ENCODE measurements at places on chromosomes 5 and 9.

- DNase-seq: no peak
Observed at GRCh38 chr5:103327451-103327850, 68.9 kb downstream of the MACIR start.

DNA sequence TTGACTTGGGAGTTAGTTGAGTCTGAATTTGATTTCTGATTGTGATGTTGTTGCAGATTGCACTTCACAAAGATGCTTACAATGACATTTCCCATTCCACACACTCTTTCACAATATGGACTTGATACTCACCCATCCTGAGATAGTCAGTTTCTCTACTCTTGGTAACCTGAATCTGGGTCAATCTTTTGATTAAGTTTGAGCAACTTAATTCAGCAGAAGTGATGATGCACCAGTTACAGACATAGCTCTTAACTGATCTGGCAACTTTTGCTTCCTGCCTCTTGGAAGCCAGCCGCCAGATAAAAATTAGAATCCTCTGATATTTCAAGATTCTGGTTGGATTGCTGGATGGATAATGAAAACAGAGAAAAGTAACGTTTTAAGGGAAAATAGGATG, 79.7 kb upstream of the OSMR start:
- no peak for DNase-seq

DNA sequence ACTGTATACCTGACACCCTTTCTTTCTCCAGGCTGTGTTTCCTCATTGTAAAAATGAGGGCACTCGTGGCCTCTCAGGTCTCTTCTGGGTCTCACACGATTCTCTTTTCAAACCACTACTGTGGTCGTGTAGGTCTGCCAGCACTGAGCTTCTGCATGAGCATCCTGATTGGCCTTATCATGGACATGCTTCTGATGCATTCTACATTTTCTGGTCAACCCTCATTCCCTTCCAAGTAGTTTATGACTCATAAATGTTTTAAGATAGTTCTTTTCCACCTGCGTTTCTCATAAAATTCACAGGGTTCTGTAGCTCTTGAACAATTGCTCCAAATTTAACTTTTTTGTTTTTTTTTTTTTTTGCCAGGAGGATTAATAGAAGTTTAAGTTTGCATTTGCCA, 294.8 kb downstream of the KCTD16 start:
- DNase-seq: no peak

- no peak for DNase-seq
Observed at GRCh38 chr9:109926421-109926869, 146.4 kb downstream of the PALM2AKAP2 start.

- DNase-seq: no peak
Observed at GRCh38 chr9:127915801-127916719, 781 bp downstream of the ST6GALNAC4 start.

DNA sequence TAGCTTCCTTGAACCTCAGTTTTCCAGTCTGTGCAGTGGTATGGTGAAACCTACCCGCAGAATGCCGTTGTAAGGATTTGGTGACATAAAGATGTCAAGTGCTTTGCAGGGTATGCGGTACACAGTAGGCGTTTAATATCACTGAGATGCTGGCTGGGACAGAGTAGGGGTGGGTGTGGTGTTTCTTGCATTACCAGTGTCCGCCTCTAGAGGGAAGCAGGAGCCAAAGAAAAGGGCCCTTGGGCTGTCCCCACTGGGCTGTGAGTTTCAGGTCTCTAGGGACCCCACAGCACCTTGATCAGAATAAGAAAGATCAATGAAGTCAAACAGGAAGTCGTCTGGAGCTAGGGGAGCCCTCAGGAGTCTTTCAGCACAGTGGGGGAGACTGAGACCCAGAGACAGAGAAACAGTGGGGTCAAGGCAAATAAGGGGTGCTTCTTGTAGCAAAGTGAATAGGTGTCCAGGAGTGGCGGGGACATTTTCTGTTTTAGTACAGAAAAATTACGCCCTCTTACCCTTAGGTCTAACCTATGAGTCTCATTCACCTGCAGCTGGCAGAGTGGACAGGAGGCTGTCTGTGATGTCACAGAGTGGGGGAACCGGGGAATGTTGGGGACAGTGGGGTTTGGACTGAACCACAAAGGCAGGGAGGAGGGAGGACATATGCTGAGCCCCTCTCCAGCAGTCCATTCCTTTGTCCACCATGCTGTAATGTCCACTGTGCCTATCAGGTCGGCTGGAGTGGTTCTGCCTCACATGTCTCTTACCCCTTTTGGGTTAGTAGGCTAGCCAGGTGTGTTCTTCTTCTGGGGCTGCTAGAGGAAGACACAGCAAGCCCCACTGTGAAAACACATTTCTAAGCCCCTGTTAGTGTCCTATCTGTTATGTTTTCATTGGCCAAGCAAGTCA, 4.7 kb upstream of the TEX53 start:
- DNase-seq: no peak

GRCh38 chr9:16626577-16627130, 243.8 kb downstream of the BNC2 start:
- DNase-seq: no peak

DNA sequence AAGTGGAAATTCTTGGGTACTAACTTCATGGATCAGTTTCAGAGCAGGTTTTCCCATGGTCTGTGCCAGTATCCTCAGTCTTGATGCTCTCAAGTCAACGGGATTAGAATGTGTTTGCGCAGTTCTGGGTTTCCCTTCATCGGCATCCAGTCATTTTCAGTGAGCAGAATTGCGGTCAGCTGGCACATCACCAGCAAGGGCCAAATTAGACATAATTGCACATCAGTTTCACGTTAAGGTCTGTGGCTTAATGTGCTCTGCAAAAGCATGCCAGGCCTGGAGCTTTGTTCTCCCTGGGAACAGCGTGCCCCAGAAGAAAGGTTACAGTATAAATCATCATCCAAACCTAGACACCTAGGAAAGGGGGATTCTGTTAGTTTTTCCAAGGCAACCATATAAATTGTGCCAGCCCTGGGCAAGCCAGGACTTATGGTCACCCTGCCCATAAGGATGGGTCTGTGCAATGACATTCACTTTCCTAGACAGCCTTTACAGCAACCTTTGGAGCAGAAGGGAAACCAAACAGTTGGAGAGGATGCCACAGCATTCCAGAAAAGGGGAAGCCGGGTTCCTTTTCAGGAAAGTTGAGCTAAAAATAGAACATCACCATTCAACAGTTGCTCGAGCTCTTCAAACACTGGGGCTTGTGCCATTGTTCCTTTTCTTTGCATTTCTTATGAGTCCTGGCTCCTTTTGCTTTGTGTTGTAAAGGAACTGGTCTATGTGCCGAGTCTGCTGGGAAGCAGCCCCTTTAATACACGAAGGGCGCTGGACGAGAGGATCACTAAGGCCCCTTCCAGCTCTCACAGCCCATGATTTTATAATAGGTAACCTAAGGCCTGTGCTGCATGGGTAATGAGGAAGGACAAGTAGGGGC, 23.1 kb downstream of the IQGAP2 start:
- DNase-seq: no peak

GRCh38 chr5:176658007-176658599, 10.8 kb downstream of the TSPAN17 start:
- no peak for DNase-seq

DNA sequence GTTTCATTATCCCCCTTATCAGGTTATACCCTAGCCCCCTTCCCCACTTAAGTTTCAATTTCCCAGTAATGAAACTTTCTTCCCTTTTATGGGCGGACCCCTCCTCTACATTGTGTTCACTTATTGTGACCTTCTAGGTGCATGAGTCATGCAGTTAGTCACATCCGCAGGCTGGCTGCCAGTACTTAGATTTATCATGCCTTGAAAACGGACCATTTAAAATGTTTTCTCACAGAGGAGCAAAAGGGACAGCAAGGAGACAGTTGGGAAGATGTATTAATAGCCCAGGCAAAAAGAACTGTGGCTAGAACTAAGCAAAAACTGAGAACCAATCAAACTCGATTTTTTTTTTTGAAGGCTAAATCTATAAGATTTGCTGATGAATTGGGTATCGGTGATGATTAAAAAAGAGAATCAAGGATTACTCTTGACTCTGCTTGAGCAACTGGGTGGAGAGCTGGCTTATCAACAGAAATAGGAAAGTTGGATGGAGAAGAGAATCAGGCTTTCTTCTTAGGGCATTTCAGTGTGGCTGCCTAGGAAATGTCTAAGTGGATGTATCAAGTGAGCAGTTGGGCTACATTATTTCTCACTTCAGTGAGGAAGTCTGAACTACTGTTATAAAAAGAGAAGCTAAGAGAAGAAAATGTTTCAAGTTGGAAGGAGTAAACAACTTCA, 615.0 kb downstream of the HINT1 start:
- DNase-seq: peak; percentile 29

DNA sequence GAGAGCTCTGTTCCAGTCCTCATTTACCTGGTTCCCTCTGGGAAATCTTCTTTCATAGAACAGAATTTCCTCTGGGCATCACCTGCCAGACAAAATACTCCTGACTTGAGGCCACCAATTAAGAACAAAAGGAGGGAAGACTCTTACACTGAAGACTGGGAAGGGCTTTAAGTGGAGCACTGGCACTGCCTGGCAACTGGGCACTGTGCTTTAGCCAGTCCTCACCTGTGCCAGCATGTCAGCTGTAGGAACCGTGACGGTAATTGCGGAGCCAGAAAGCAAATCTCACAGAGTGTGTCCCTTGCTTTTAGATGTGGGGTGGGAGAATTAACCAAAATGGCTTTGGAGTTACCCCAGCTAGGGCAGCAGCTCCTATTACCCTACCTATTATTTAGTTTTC, 40.6 kb downstream of the FAM219A start:
- no peak for DNase-seq

DNA sequence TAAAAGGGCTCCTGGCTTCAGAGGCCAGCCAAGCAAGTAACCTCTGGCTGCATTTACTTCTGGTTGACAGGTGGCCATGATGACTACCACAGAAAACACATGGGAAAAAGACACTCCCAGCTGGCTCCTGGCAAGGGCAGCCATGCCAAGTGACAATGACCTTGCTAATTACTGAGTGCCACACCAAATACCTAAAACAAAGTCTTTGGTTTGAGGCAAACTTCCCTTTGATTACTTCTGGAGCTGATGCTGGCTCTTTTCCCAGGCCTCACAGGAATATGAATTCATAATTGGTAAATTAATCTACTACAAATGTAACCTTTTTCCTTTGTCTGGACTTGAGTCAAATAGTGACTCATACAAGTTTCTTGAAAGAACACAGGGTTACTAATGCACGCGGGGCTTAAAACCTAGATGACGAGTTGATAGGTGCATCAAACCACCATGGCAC, 61.0 kb downstream of the LPAR1 start:
- DNase-seq: no peak

DNA sequence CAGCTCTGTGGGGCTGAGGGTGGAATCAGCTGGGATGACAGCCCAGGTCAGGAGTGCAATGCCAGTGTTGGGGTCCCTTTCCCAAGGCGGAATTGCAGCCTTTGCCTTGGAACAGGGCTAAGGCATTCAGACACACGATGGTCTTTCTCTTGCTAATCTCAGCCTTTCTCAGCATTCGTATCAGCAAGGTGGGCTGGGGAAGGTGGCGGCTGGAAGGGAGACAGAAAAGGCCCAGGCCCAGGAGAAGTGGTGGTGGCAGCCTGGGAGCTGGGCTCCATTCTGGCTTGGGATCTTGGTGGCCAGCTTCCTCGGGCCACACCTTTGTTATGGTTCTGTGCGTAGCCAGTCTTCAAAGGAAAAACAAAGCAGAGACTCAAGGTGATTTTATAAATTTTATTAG, 1.1 kb upstream of the ARHGEF28 start:
- DNase-seq: no peak

- DNase-seq: no peak
Observed at GRCh38 chr5:11030671-11031070, 269.6 kb upstream of the DAP start.

DNA sequence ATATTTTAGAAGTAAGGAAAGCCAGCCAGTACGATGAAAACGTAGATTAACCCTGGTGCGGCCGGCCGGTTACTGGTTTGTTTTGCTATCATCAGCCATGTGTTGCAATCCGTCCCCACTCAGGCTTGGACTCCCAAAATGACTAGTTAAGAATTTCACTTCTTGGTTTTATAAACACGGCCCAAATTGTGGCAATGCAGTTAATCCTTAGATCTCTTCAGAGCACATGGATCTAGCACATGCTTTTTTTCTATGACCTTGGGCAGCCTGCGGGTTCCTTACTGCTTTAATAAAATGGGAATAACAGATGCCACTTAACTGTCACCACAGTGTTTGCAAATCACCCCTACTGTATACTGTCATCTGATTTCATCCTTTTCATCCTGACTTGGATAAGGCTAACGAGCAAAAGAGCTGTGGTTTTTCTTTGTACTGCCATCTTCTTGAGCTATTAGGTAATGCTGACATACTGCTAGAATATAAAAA, 1.5 kb downstream of the NDFIP1 start:
- DNase-seq: no peak

DNA sequence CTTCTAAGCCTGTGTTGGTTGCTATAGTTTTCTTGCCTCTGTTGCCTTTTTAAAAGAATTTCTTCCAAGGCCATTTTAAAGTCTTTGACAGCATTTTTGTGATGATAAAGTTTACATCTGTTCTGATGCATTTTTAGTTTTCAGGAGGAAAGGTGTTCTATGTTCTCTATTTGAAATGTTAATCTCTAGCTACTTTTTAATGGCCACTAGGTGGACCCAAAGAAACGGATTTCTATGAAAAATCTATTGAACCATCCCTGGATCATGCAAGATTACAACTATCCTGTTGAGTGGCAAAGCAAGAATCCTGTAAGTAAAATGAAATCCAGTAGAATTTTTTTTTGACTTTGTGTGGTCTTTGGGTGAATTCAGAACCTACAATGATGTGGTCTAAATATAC, 60.2 kb downstream of the MELK start:
- peak; percentile 9 for DNase-seq

DNA sequence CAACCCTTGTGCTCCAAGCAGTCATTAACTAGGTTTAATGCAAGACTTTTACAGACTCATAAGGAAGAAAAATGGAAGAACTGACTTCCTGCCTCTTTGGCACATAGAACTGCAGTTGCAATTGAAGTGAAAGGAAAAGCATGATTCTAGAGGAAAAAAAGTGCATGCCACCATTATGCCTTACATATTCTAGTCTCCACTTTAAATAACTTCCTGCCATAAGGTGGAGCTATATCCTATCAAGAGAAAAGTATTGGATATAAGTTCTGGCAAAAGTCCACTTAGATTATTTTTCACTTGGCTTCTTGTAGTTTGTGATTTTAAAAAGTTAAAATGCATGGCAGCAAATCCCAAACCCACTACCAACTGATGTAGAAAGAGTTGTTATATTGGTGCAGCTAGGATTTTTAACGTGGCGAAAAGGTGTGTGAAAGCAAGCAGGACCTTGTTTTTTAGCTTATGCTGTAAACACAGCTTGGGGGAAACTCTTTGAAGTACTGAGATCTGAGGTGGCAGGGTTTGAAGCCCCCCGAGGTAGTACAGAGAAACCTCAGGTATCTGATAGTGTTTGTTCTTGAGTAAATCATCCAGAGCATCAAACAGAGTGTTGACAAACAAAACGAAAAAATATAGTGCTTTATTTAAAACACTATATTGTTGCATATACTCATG, 117.9 kb downstream of the ANXA1 start:
- no peak for DNase-seq

Data from fibroblast of skin of left biceps (primary cell).